ENCODE measurements at places on chromosomes 16 and 17. TPM values are rescaled to one million over a fixed set of nuclear protein-coding genes. Genes with fewer than 3 reads are reported as not detected.

DNA sequence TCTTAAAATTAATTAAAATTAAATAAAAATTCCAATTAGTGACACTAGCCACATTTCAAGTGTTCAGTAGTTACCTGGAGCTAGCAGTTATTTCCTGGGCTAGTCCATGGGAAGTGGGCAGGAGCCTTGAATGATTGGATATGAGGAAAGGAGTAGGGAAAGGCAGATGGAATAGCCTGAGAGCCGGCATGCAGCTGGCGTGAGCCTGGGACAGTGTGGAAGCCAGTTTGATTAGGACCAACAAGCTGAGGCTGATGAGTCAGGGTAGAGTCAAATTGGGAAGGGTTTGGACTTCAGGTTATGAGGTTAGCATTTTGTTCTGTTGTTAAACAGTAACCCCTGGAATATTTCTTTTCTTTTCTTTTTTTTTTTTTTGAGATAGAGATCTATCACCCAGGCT, 15.3 kb upstream of the GNA13 start:
- no peak for DNase-seq

DNA sequence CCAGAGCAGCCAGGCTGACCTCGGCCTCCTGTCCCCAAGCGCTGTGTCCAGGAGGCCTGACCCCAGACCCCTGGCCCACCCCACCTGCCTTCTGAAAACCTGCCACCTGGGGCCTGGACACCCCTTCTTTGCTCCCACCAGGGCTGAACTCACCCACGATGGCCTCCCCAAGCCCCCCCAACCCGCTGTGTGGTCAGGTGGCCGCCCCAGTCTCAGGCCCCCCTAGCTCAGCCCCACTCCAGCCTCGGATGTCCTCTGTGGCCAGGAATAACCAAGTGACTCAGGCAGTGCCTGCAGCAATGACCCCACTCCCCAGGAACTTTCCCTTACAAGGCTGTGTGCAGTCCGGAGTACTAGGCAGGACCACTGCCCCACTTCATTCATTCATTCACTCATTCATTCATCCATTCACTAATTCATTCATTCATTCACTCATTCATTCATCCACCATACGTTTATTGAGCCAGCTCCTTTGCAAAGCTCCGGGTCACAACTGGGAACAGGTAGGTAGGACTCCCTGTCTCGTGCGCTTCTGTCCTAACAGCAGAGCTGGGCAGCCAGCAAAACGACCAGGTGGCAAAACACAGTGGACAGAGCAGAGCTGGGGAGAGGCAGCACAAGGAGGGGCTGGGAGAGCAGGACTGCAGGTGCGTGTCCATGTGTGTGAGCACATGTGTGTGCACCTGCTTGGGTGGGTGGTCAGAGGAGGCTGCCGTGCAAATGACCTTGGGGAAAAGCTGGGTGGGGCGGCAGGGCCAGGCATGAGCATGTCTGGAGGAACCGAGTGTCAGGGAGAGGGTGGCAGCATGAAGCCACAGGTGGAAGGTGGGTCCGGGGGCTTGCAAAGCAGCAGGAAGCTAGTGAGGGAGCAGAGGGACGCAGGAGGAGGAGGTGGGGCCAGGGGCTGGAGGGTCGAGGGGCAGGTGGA, 75.8 kb upstream of the CBX4 start:
- DNase-seq = no peak

GRCh38 chr17:59785091-59785799, 77.8 kb downstream of the VMP1 start:
- no peak for DNase-seq

DNA sequence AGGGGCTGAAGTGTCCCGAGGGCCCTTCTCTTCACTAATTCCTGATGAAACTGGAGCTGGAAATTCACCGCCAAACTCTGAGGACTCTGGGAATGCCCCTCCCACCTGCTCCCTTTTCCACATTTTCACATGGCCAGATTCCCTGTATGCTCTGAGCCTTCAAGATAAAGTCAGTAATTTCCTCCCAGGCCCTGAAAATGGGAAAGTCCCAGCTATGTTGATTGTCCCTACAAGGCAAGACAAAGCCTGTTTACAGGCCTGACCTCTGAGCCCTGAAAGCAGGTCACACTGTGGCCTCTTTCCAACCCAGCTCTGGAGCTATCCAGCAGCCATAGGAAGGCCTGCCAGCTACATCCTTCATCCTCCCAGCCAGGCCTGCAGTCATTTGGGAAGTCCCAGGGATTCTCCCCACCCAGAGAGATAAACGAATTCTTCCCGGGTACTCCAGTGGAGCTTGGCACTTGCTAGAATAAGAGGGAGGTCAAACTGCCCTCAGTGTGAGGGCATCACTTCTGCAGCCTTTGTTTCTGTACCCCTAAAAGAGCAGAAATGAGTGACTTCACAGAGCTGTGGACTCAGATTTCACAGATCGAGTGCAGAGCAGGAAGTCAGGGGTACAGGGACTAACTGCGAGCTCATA, 19.6 kb upstream of the CCL2 start:
- DNase-seq = peak; percentile 85

DNA sequence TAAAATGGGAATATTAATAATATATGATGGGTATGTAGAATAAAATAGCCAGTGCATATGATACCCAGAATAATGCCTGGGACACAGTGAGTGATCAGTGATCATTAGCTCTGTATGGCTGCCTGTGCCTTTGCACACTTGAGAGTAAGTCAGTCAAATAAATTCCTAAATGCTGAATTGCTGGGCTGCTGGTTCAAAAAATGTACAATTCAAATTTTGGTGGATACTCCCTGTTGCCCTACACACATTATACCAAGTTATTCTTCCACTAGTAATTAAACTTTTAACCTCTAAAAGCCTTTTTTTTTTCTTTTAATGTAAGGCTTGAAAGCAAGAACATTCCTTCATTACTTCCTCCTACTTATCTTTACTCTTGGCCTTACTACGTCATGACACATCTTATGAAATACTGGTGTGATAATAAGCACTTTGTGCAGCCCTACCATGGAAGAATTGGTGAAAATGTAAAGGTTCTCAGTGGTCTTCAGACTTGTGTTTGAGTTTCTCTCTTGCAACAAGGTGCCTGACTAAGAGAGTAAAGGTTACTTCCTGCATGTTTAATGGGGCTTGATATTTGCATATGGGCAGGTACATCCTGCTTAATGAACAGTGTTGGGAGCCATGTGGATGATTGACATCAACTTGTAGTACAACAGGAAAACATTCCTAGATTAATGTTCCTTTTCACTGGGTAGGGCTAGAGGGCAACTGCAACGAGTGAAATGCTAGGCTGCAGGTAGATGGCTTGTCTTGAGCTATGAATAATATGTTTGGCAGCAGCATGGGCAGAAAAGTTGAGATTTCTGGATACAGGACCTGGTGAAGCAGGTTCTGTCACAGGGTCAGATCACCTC, 84.3 kb downstream of the PRKCA start:
- DNase-seq = no peak

TBC1D28 gene
- not detected for total RNA-seq
